ENCODE measurements at places on chromosomes 2 and 18. TPM values are rescaled to one million over a fixed set of nuclear protein-coding genes. Genes with fewer than 3 reads are reported as not detected.
A peak's percentile ranks its signal among the peaks of the same experiment; 100 is the strongest.

The OSR1 gene
- not detected for polyA plus RNA-seq

GRCh38 chr2:3045318-3045921 is 332.2 kb downstream of the EIPR1 start:
- H3K4me1 ChIP-seq = no peaks in the 10 kb centered on the region
- H3K36me3 ChIP-seq = no peaks in the 10 kb centered on the region
- no peak overlapping the region for H3K4me3 ChIP-seq
- DNase-seq = no peak

DNA sequence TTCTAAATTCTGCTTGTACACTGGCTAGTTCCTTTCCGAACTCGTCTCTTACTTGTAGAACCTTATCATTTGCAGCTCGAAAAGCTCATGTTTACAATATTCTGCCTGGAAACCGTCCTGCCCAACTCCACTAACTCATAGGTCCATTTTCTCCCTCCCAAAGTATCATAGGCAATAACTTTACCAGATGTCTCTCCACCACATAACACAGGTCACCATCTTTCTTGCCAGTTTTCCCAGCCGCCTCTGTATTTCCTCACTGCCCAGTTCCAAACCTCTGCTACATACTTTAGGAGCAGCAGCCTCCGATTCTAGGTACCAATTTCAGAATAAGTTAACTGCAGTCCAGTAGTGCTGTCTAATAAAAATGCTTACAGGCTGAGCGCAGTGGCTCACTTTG is 259.5 kb downstream of the GLI2 start:
- no peak overlapping the region for H3K4me3 ChIP-seq
- H3K27ac ChIP-seq = no peak overlapping the region
- peaks cover 3% of the 10 kb centered on the region for H3K27me3 ChIP-seq
- no peaks in the 10 kb centered on the region for H3K4me1 ChIP-seq

The LRATD1 gene
- not detected for polyA plus RNA-seq

DNA sequence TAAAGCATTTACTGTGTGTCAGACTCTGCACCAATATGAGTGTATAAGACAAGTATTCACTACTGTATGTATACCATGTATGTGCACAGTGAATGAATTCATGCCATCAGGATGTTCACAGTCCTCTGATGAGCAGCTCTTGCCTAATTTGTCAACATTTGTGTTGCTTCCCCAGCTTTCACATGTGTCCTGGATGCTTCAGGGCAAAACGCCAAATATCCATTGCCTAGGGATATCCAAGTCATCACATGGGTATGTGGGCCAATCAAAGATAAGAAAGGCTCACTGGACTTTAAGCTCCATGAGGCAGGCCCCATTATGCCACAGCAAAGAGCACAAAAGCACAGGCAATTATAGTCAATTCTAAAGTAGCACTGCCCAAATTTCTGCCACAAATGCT is 134.2 kb upstream of the CHAC2 start:
- no peaks in the 10 kb centered on the region for H3K27me3 ChIP-seq
- H3K27ac ChIP-seq = no peak overlapping the region
- H3K36me3 ChIP-seq = no peaks in the 10 kb centered on the region
- no peak for DNase-seq
- no peaks in the 10 kb centered on the region for H3K4me1 ChIP-seq
- H3K4me3 ChIP-seq = no peak overlapping the region

The ASB18 gene
- not detected for polyA plus RNA-seq

The UGT1A7 gene
- polyA plus RNA-seq = not detected

- H3K4me1 ChIP-seq = no peaks in the 10 kb centered on the region
- H3K27me3 ChIP-seq = no peaks in the 10 kb centered on the region
- H3K4me3 ChIP-seq = no peak overlapping the region
- DNase-seq = no peak
- H3K27ac ChIP-seq = no peak overlapping the region
Observed at GRCh38 chr2:163703386-163703785, 32.4 kb downstream of the FIGN start.

DNA sequence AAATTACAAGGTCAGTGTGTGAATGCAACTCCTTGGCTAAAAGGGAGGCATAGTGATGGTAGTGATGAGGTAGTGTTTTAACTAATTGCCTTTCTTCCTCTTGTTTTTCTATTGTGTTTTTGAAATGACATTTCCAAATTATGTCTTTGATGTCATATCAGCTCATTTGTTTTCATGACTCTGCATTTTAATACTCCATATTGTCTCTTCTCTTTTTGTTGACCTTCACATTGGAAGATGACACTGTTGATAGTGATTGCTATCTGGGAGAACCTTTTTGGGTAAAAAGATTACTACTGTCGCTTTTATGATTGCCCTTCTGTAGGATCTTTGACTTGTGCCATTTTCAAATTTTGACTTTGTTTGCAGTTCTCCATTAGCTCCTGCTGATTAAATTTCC is 3.0 kb downstream of the GIGYF2 start:
- H3K27ac ChIP-seq = no peak overlapping the region
- no peak overlapping the region for H3K4me3 ChIP-seq
- peaks cover 19% of the 10 kb centered on the region for H3K4me1 ChIP-seq
- no peaks in the 10 kb centered on the region for H3K36me3 ChIP-seq

The PLB1 gene
- 0.75 TPM for polyA plus RNA-seq

The IL36RN gene
- not detected for polyA plus RNA-seq

The SRD5A2 gene
- not detected for polyA plus RNA-seq

GRCh38 chr2:42053482-42053790 is 5.6 kb downstream of the PKDCC start:
- H3K36me3 ChIP-seq = peaks cover 2% of the 10 kb centered on the region
- peaks cover 4% of the 10 kb centered on the region for H3K27me3 ChIP-seq

DNA sequence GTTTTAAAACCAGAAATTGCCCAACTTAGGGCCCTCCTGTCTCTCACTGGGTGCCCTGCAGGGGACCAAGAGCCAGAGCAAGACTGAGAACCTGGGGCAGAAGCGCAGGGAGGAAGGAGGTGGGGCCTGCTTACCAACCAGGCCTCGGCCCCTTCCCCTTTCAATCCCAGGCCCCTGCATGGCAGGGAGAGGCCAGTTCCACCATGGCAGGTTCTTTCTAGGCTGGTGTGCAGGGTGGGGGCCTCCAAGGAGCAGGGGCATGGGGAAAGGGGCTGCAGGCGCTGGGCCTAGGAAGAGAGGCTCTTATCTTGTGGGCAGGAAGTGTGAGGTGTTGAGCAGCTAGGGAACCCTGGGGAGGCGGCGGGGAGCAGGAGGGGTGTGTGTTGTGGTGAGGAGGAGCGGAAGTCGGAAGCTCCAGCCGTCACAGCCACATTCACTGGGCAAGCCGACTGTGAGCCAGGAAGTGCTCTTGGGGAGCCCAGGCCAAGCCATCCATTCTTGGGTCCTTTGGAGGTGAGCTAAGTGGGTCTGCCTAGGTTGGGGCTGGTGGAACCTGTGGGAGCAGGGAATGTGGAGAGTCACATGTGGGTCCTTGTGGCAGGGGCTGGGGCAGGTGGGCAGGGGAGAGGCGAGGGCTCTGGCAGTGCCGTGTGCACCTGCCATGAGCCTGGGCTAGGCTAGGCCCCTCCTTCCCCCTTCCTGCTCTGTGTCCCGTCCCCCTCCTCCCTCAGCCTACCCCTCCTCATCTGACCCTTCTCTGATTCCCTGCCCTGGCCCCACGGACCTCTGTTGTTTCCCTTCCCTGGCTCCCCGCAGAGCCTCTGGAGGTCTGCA is at the start of gene PSD4:
PSD4 (plus strand) TSS at position 430 of the 834 bp plus-strand sequence. CDS start 8,486 bp downstream, outside the sequence.
- no peaks in the 10 kb centered on the region for H3K4me1 ChIP-seq
- DNase-seq = no peak
- H3K27me3 ChIP-seq = no peaks in the 10 kb centered on the region
- H3K36me3 ChIP-seq = no peaks in the 10 kb centered on the region

- no peaks in the 10 kb centered on the region for H3K36me3 ChIP-seq
- H3K27me3 ChIP-seq = no peaks in the 10 kb centered on the region
- H3K27ac ChIP-seq = peak overlapping the region; percentile 89
- peak overlapping the region; percentile 72 for H3K4me3 ChIP-seq
- H3K4me1 ChIP-seq = peaks cover 30% of the 10 kb centered on the region
Observed at GRCh38 chr2:12716032-12716281, 779 bp upstream of the TRIB2 start.

The AMER3 gene
- not detected for polyA plus RNA-seq

GRCh38 chr2:105545730-105546627 is 147.1 kb upstream of the FHL2 start:
- H3K27ac ChIP-seq = no peak overlapping the region
- H3K4me3 ChIP-seq = no peak overlapping the region
- no peaks in the 10 kb centered on the region for H3K36me3 ChIP-seq
- DNase-seq = peak; percentile 76
- no peaks in the 10 kb centered on the region for H3K27me3 ChIP-seq

- DNase-seq = no peak
- peaks cover 7% of the 10 kb centered on the region for H3K4me1 ChIP-seq
- H3K27ac ChIP-seq = no peak overlapping the region
- no peaks in the 10 kb centered on the region for H3K36me3 ChIP-seq
- no peak overlapping the region for H3K4me3 ChIP-seq
Observed at GRCh38 chr2:12500899-12501298, 215.8 kb upstream of the TRIB2 start.

The WNT10A gene
- not detected for polyA plus RNA-seq

The TEKT4 gene
- polyA plus RNA-seq = not detected

DNA sequence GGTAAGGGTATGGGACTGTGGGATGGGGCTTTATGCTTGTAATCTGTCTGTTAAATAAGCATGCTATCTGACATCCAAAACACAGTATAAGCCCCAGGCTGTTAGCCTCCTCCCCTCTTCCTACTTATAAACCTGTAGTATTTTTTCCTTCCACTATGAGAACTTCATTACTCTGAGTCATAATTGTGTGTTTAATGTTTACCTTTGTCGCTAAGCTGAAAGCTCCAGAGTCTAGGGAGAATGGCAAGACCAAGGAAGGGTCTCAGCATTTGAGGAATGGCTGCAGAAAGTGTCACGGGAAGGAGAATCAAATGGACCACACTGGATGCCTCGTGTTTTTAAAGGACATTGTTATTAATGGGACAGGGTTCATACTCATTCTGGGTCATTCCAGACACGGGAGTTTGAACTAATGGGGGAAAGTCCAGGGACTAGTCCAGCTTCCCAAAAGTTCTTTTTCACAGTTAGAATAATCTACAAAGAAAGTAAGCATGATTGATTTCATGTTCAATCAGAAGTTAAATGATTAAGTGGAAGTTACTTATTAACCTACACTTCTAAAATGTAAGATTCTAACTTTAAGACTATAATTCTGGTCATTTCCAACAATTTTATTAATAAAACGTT is 292.2 kb downstream of the AFF3 start:
- H3K4me1 ChIP-seq = no peaks in the 10 kb centered on the region
- H3K27me3 ChIP-seq = peaks cover 1% of the 10 kb centered on the region
- H3K4me3 ChIP-seq = no peak overlapping the region
- H3K27ac ChIP-seq = no peak overlapping the region
- no peak for DNase-seq

- H3K36me3 ChIP-seq = no peaks in the 10 kb centered on the region
- no peak overlapping the region for H3K4me3 ChIP-seq
- H3K4me1 ChIP-seq = peaks cover 8% of the 10 kb centered on the region
- no peaks in the 10 kb centered on the region for H3K27me3 ChIP-seq
- H3K27ac ChIP-seq = no peak overlapping the region
Observed at GRCh38 chr2:24435391-24436316, 55.4 kb upstream of the NCOA1 start.

DNA sequence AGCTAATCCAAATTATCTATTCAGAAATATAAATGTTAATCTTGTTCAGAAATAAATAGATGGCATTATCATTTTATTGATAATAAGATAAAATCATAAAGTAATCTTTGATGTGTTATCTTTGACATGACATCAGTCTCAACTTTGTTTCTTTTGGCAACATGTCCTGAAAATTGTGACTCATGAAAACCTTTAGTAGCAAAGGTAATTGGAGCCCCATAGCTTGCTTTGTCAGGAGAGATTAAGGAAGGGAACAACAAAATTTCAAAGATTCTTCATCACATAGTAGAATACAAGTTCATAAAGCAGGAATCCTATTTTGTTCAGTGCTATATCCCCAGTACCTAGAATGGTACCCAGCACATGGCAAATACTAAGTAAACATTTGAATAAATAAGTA is 165.4 kb downstream of the KCNE4 start:
- no peaks in the 10 kb centered on the region for H3K27me3 ChIP-seq
- H3K27ac ChIP-seq = no peak overlapping the region
- no peak for DNase-seq
- no peak overlapping the region for H3K4me3 ChIP-seq
- H3K36me3 ChIP-seq = no peaks in the 10 kb centered on the region

- H3K27me3 ChIP-seq = no peaks in the 10 kb centered on the region
- no peak for DNase-seq
- H3K36me3 ChIP-seq = no peaks in the 10 kb centered on the region
- H3K27ac ChIP-seq = no peak overlapping the region
Observed at GRCh38 chr2:15364561-15364960, 196.6 kb downstream of the NBAS start.

The SIX2 gene
- 0.45 TPM for polyA plus RNA-seq

The UBE2F gene
- polyA plus RNA-seq = 31.6 TPM

All from endothelial cell of umbilical vein (primary cell).